ENCODE measurements at places on chromosomes 2 and 18. TPM values are rescaled to one million over a fixed set of nuclear protein-coding genes. Genes with fewer than 3 reads are reported as not detected.

The LRRC30 gene
- total RNA-seq, result not detected

The CAVIN2 gene
- 0.16 TPM for total RNA-seq

The GULP1 gene
- not detected for total RNA-seq

The OBSL1 gene
- total RNA-seq, result 0.49 TPM

The SCN9A gene
- 0.17 TPM for total RNA-seq
